DMS53 (cell line): ENCODE measurements at places on chromosomes 2 and 18.

DNA sequence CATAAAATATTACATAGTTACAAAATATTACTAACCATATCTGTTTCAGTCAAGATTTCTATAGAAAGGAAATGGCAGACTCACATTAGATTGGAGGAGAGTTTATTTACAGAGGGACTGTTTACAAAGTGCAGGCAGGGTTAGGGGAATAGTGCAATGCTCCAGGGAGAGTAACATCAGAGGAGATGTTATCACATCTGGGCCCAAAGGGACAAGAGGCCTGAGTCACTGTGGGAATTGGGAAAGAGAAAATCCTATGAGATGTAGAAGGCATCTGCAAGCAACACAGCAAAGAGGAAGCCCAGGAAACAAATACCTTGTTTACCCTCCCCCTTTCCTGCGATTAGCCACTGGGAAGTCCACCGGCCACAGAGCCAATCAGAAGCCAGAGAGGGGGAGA, 227.3 kb upstream of the TANK start:
- DNase-seq, result peak; percentile 58

DNA sequence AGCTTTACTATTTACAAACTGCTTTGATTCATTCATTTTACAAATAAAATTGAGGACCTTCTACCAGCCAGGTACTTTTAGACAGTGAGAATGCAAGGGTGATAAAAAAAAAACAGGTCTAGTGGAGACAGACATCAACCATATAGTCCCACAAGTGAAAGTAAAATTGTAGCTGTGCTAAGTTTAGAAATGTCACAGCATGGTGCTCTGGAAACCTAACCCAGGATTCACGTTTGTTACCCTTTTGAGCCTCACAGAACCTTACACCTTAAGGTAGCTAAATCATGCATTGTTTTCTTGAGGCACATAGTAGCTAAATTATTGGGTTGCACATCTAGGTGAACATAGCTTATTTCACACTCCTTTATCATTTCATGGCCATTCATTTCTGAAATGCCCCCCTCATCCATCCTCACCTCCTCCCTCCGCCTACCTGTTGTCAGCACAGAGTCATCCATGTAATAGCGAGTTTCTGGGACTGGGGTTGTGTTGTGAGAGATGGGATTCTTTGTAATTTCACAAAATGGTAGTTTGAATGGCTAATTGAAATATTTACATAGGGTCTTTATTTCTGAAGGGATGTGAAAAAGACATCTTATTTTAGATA, 7.1 kb downstream of the MTA3 start:
- no peak for DNase-seq

DNA sequence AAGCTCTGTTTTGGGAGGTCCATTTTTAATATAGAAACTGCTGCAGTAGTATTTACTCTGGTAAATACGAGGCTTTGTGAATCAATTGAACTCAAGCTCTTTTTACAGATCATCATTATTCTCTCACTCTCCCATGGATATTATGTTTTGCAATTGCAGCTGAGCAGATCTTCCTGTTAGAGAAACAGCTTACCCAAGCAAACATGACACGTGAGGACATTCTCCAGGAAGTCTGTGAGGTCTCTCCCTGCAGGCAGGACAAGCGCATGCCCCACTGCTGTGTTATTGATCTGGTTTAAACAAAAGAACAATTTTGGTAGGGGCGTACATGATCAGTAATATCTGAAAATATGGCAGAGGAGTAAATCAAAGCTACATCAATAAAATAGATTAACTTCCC, 72.1 kb downstream of the COL6A3 start:
- peak; percentile 58 for DNase-seq

DNA sequence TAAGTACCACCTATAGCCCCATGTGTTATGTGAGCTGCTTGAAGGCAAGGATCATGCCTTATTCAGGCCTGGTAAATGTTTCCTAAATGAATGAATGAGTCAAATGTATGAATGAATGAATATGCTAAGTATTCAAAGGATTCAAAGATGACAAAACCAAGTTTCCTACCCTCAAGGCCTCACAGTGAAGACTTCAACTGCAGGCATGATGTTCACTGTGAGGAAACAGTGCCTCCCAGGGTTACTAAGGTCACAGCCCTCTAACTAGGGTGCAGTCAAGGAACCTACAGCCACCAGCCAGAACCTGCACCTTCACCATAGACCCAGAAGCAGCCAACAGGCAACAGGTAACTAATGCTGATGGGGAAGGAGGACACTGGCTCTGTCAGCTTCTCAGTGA, 69.3 kb downstream of the SUMO1 start:
- DNase-seq, result no peak

DNA sequence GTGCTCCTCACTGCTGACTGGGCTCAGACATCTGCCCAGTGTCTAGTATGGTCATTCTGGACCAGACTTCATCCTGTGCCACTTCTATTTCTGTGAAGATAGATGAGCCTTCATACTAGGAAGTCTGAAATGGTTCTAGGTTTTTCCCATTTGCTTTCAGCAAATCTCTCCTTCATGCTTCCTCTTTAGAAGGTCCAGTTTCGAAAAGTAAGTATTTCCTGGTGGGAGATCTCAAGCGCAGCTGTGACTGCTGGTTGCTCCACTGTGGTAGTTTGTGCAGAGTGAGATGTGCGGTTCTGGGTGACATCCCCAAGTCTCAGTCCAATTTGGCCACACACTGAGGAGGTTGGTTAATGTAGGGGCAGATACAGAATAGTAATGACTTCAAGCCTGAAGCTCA, 14.4 kb downstream of the IL36B start:
- DNase-seq, result no peak

DNA sequence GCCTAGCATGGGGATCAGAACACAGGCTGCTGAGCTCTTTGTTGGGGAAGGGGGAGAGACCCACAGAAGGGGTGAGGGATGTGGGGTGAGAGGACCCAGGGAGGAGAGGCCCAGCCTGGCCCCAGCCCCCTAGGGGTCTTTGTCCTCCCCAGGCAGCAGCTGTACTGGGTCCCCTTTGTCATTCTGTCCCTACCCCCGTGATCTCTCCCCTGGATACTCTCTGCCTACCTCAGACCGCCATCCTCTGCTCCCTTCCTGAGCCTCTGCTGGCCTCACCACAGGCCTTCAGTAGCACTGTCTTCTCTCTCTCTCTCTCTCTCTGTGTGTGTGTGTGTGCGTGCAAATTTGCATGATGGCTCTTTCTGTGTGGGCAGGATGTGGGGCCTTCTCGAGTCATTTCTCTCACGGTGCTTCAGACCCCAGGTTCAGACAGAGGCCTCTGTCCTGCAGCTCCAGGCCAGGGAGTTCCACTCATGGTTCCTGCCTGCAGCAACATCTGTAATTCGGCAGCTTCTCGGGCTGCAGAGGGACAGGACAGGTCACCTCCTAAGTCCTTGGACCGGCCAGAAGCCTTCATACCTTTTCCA, 1.4 kb downstream of the PSD4 start:
- no peak for DNase-seq

DNA sequence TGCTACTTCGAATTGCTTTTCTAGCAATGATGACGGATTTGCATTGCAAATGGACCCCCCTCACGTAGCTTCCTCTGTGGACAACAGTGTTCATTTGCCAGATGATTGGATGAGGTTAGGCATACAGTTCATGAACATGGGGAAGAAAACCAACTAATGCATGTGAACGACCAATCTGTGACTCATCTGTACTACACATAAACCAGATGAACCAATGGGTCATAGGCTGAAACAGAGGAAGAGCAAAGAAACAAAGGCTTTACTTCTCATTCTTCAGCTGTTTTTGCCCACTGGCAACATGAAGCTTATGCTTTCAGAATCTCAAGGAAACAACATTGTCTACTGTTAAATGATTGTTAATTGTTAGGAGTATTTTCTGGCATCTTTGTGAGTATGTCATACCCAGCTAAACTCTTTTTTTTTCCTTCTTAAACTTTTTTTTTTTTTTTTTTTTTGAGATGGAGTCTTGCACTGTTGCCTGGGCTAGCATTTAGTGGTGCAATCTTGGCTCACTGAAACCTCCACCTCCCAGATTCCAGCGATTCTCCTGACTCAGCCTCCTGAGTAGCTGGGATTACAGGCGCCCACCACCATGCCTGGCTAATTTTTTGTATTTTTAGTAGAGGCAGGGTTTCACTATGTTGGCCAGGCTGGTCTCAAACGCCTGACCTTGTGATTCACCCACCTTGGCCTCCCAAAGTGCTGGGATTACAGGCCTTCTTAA, 35.5 kb downstream of the EFEMP1 start:
- peak; percentile 5 for DNase-seq

DNA sequence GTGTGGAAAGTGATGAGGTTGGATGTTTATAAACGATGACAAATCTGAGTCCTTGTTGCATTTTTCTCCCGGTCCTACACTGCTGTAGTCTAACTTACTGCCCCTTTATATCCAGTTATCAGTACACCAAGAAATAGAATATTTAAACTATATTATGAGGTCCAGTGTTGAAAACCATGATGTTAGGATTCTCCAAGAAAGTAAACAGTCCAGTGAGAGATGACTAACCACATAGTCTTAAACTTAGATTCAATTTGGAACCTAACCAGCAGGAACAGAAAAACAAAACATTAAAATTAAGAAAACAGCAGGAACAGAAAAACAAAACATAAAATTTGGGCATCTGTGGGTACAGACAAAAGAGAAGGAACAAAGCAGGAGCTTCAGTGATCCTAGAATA, 143.2 kb downstream of the TPGS2 start:
- DNase-seq, result no peak

GRCh38 chr2:7009207-7009911, 92.1 kb downstream of the RNF144A start:
- no peak for DNase-seq
